Fibroblast of skin of right quadriceps (primary cell): ENCODE measurements at places on chromosomes 3 and 15.

DNA sequence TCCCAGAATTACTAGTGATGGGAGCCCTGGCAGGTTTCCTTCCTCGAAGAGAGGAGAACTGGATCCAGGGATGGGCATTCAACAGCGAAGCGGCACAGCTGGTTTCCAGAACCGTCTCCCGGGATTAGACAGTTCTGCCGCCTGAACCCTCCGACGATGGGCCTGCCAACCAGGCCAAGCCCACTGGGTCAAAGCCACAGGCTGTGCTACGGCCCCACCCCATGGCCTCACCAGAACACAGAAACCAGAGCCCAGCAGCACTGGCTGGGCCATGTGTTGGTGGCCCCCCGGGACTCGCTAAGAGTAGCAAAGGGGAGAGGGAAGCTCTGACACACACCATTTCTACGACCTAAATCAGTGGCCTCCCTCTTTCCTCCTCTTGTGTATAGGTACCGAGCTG lies 2.2 kb downstream of the C15orf62 start:
- no peak for DNase-seq

DNA sequence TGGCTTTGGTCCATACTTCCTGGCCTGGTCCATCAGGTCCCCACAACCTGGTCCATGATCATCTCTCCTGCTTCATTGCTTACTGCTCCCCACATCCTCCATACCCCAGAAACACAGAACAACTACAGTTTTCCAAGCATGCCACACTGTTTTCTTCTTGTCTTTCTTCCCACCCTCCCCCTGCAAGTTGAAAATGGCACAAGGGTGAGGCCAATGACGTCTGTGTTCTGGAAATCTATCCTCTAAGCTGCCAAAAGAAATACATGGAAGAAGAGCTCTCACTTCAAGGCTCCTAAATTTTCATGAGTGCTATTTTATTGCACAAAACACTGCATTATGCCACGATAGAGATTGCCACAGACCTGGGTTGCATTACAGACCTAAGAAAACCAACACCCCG lies 404.4 kb downstream of the VPS13C start:
- no peak for DNase-seq

- peak; percentile 74 for DNase-seq
Observed at GRCh38 chr15:88744548-88745020, 58.7 kb upstream of the ACAN start.

DNA sequence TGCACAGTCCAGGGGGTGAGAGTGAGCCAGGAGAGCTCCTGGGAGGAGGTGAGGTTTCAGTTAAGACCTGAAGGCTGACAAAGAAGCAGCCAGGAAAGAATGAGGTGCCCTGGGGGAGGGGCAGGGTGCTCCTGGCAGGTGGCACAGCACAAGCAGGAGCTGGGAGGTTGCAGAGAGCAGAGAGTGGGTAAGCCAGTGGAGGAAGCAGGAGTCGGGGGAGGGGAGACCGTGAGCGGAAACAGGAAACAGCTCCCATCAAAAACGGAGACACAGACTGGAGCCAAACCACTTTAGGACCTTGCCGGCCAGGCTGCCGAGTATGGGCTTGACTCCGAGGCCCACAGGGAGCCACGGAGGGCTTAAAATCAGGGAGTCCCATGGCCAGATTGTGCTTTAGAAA lies 12.1 kb upstream of the FBLN2 start:
- no peak for DNase-seq

DNA sequence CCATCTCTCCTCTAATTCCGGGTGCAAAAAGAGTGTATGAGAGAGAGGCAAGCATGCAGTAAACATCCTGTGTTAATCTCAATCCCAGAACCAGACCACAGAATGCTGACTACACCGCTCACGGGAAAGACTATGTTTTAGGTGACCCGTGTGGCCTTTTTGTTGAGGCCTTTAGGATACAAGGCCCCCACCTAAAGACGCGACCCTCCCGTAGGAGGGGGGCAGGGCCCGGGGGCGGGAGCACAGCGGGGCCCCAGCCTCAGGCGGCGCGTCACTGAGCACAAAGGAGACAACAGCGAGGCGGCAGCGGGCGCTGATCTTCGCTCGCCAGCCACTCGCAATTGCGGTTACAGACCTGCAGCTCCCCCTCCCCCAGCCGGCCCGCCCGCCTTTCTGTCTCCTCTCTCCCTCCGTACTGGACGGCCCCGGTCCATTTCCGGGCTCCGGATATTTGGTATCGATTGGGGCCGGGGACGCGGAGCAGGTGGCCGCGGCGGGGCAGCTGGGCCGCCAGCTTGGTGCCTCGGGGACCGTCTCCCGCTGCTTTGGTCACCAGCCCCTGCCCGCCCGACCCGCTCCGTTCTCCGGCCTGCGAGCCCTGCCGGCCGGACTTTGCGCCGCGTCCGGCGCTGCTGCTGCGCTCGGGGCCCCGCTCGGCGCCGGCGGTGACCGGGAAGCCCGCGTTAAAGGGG lies at the start of gene CCDC50:
CCDC50 (plus strand) TSS at position 433 of the 692 bp plus-strand sequence. CDS start 281 bp downstream, outside the sequence.
- DNase-seq, result peak; percentile 74

- DNase-seq, result no peak
Observed at GRCh38 chr3:77412584-77412983, 372.7 kb downstream of the ROBO2 start.

DNA sequence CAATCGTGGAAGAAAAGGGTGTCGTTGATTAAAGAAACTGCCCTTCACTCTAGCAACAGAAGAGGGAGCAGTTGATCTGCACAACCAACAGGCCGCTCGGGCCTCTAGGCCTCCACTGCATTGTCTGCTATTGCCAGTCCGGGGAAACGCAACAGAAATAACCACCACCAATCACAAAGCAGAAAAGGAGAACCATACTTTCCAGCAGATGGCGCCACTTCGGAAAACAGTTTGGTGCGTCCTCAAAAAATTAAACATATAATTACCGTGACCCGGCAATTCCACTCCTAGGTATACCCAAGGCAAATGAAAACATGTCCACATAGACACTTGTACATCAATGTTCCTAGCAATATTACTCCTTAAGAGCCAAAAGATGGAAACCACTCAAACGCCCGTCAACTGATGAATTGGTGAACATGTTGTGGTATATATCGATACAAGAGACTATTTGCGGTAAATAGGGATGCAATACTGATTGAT lies 154.1 kb downstream of the TJP1 start:
- DNase-seq, result peak; percentile 81

DNA sequence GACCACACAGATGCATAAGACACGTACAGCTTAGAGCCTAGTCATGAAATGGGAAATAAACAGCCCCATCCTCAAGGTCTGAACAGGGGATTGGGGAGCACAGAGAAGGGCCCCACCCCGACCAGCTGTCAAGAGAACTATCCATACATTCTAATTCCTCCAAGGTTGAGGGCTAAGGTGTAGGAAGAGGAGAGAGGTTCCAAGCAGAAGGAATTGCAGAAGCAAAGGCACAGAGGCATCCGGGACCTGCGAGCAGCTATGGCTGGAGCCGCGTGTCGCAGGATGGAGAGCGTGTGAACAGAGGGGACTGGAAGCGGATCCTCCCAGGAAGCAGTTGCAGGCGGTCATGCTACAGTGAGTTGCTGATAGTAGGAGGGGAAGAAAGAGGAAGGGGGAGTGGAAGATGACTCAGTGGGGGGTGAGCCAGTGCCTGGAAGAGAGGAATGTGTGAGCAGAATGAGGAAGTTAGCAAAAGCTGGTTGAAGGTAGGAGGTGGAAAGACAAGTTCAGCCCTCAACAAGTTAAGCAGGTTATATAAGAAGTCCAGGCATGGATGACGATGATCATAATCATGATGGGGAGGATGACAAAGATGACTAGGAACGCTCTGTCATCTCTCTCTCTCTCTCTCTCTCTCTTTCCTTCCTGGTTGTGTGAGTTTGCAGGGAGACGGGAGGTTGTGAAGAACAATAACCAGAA lies 89.7 kb downstream of the LIPC start:
- DNase-seq, result peak; percentile 89

DNA sequence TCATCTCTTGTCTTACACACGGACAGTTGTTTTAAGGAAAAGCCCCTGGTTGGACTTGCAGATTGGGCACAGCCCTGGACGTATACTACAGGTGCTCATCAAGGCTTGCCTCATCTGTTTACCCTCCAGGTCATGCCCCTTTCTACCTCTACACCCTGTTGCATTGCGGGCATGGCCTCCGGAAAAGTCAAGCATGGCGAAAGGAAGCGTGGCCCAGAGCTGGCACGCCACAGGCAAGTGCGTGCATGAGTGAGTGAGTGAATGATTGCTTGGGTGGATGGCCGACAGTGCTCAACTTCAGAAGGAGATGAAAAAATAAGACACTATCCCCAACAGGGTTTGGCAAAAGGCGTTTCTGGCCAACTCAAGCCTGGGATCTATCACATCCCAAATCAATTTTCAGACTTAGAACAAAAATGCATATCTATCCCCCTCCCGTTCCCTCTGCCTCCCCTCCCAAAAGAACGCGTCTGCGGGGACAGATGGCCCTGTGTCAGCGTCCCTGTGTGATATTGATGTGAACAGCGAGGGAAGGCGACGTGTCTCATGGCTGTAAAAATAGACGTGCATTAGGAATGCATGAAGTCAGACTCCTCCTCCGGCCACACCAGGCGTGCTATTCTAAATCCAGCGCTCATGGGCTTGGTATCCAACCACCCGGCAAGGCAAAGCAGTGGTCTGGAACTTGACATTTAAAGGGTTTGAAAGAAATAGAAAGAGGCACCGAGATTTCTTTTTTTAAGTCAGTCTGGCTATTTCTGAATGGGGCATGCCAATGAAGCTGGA lies 96.0 kb downstream of the RPLP1 start:
- peak; percentile 10 for DNase-seq

DNA sequence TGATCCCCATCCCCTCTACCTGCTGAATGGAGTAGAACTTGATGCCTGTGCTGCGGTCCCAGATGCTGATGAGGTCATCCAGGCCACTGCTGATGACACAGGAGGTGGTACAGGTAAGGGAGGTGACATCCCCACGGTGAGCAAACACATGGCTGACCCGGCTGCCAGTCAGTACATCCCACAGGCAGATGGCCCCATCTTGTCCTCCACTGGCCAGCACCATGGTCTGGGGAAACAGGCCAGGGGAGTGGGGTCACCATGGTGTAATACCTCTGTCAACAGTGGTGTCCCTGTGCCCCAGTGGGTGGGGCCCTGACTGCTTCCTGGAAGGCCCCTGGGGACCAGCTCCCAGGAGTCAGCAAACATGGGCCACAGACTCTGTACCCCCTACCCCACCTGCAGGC lies 33.3 kb downstream of the PTPN23 start:
- no peak for DNase-seq

DNA sequence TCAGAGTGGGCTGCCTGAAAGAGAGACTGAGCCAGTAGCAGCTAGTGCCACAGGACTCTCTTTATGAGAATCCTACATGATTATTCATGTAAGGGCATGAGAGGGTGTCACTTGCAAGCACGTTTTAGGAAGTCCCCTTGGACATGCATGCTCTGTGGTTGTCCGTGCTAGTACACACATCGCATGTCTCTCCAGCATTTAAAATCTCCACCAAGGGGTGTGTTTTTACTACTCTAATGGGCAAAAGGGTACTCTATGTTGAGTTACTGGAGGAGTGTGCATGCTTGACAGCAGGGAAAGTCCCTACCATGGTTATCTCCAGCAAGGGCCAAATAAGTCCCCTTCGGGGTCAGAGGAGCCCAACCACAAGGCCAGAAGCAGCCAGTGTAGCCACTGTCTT lies 70.7 kb downstream of the DCLK3 start:
- no peak for DNase-seq

DNA sequence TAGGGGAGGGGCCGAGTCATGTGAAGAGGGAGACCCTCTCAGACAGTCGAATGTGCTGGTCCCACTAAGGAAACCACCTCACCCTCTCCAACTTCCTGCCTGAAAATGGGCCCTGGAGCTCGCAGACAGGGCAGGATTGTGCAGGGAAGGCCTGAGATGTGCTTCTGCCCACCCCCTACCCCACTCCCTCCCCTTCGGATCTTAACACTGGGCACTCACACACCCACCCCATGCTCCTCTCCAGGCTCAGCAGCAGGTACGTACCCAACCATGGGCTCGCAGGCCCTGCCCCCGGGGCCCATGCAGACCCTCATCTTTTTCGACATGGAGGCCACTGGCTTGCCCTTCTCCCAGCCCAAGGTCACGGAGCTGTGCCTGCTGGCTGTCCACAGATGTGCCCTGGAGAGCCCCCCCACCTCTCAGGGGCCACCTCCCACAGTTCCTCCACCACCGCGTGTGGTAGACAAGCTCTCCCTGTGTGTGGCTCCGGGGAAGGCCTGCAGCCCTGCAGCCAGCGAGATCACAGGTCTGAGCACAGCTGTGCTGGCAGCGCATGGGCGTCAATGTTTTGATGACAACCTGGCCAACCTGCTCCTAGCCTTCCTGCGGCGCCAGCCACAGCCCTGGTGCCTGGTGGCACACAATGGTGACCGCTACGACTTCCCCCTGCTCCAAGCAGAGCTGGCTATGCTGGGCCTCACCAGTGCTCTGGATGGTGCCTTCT lies 20.0 kb downstream of the ATRIP start:
- no peak for DNase-seq

DNA sequence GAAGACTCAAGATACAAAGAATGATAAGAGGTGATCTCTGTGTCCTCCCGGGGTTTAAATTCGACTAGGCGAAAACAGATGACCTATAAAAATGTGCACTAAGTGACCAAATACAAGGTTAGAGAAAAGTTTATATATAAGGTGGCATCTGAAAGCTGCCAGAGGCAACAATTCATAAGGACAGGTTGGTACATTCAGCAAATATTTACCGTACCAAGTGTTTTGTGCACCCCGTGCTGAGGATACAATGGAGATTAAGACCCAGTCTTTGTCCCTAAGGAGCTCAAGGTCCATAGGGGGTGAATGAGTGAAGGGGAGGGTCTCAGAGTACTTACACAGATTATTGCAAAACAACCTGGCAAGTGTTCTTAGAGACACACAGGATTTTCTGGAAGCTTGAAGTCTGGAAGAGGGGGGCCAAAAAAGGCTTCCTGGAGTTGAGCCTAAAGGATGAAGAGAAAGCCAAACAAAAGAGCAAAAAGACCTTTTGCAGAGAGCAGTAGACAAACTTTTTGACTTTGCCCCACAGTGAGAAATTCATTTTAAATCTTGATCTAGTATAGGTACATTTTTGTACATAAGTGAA lies 71.4 kb upstream of the LRIG1 start:
- DNase-seq, result no peak

DNA sequence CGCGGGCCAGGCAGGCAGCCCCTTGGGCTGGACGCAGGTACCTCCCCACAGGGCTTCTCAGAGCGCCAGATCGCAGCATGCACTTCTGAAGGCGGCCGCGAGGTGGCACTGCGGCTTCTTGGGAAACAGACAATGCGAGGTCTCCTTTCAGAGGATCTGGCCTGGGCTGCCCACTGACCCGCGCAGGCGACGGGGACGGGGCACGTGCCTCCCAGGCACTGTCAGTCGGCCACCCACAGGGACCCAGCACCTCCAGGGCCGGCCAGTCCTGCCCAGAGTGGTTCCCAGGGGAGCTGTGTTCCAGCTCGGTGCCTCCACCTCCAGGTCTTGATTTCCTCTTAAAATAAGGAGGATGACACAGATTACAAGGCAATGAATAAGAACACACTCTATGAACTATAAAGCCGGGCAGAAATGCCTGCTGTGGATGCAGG lies 24.4 kb upstream of the TXNRD3 start:
- peak; percentile 69 for DNase-seq

DNA sequence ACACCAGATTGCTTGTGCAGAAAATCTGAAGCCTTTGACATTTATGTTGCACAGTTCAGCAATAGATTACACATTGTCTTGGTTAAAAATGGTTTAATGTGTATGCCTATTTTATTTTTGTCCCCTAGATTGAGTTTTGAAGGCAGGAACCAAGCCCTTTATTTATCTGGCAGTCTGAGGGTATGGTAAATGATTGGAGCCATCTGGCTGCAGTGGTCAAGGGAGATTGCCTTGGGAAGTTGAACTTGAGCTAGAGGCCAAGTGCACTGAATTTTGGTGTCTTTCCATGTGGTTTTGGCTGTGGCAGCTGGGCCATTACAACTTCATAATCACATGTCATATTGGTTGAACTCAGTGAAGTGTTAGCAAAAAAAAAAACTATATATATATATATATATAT lies 248.7 kb upstream of the C2CD4B start:
- DNase-seq, result no peak
